NCI-H524 (cell line): ENCODE measurements at places on chromosomes 2 and 18.

DNA sequence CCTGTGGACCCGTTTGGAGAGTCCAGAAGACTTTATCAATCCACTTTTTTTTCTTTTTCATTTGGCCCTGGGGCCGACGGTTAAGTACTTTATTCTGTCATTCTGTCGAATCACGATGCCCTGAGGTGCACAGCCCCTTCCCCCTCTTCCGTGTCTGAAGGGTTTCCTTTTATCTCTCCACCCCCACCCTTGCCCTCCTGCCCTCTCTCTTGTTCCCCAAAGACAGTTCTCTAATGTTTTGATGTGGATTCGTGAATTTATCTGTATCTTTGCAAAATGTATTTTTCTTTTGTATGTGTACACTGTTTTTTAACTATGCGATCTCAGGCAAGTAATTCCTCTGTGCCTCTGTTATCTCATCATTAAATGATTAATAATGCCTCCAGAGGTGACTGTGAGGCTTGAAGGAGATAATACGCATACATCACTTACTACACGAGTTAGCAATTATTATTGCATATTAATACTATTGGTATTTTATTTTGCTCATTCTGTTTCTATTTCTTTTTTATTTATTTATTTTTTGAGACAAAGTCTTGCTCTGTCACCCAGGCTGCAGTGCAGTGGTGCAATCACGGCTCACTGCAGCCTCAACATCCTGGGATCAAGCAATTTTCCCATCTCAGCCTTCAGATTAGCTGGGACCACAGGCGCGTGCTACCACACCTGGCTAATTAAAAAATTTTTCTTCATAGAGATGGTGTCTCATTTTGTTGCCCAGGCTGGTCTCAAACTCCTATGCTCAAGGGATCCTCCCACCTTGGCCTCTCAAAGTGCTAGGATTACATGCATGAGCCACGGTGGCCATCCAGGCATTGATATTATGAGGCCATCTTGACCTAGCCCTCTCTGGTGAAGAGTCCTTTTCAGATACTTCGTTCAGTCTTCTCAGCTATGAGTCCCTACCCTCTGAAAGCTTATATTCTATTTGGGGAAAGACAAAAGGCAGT, 1.4 kb upstream of the CASP8 start:
- DNase-seq, result no peak

- DNase-seq, result peak; percentile 15
Measured at GRCh38 chr2:10520154-10520553, 72.0 kb upstream of the ODC1 start.

- no peak for DNase-seq
Measured at GRCh38 chr2:161033059-161033660, 127.1 kb upstream of the TANK start.

DNA sequence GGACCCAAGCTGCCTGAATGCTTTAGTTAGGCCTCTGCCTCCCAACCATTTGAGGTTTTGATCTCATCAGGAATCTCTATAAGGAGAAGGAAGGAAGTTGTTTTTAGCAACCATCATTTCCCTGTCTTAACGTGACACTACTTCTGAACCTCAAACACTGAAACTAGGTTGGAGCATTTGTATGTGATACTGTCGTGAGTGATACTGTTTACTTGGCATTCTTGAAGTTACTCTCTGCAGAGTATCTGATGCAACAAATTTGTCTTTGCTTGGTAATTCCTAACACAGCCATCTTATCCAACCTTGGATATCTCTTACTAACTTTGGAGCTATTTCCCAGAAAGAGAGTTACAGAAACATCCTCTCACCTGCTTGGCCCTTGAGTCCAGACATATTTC, 22.1 kb downstream of the TTLL4 start:
- no peak for DNase-seq

DNA sequence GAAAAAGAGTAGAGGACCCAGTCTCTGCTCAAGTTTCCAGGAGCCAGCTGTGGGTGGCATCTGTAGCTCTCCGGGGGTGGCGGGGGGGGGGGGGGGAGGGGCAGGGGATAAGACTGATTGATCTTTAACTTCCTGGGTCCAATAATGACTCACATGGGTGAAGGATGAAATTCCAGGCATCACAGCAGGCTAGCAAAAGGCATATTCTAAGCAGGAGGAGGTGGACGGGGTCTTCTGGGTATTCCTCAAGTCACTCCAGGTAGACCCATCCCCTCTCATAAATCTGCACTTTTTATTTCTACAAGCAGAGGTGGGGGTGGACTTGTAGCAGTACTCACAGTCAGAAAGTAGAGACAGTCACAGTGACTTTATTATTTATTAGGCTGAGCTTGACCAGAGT, 85.5 kb upstream of the TMEM247 start:
- DNase-seq, result no peak
